ENCODE measurements at places on chromosomes 3 and 15.
A peak's percentile ranks its signal among the peaks of the same experiment; 100 is the strongest.

GRCh38 chr3:76972624-76973296, 67.1 kb upstream of the ROBO2 start:
- no peak for DNase-seq

GRCh38 chr3:55609230-55609827, 122.2 kb upstream of the WNT5A start:
- no peak for DNase-seq

GRCh38 chr3:141049681-141050080, 1.5 kb upstream of the SPSB4 start:
- DNase-seq = no peak

- DNase-seq = no peak
Measured at GRCh38 chr3:121295979-121296378, 249.8 kb downstream of the POLQ start.

DNA sequence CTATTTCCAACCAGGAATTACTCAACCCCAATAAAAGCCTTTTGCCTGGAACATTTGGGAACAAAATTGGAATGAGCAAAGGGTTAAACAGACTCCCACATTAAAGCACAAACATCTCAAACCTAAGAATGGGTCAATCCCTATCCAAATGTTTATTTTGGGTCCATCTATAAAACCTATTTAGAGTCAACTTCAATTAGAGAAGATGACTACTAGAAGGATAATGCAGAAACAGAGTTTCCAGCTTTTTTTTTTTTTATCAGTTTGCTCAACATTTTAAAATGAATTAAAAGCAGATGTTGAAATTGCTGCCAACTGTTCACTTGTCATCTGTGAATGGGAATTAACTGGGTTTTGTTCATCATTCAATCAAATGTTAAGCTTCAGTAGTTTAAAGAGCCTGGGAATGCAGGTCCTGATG, 4.1 kb upstream of the TBC1D23 start:
- no peak for DNase-seq

DNA sequence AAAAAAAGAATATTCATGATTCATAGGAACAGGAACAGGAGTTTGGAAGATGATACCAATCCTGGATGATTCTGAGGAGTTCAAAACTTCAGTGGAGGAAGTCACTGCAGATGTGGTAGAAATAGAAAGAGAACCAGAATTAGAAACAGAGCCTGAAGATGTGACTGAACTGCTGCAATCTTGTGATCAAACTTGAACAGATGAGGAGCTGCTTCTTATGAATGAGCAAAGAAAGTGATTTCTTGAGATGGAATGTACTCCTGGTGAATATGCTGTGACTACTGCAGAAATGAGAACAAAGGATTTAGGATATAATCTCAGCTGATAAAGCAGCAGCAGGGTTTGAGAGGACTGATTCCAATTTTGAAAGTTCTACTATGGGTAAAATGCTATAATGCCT, 72.7 kb downstream of the GSK3B start:
- peak; percentile 61 for DNase-seq

DNA sequence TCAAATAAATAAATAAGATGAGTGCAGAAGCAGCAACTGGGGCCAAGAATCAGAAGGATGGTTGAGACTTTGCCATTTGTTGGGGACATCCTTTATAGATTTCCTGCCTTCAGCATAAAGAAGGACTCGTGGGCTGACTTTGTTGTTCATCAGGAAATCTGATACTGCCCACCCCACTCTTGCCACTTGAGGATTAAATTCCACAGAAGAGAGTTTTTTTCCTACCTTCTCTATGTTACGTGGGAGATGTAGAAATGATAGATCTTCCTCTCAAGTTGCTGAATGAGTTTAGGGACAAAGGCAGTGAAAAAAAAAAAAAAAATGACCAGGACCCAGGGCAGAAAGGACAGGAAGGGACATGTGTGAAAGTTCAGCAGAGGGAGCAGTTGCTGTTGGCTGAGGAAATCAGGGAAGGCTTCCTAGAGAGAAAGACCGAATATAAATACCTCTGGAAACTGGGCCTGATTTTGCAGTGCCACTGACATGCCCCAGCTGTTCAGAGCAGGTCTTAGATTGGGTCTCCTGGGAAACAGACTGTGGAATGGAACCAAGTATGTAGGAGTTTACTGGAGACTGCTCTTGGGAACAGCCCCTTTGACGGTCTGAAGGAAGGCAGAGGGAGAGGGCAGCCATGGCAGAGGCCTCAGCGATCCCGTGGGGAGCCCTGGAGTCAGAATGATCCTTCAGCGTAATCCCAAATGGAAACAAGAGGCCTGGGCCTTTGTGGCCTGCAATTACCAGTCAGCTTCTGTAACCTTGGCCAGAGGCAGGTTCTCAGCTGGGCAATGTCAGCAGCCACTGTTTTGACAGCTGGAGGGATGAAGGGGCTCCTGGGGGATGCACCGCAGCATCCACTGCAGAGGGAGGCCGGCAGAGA, 50.9 kb downstream of the C3orf20 start:
- no peak for DNase-seq

- no peak for DNase-seq
Measured at GRCh38 chr15:34010921-34011320, 28.1 kb downstream of the AVEN start.

DNA sequence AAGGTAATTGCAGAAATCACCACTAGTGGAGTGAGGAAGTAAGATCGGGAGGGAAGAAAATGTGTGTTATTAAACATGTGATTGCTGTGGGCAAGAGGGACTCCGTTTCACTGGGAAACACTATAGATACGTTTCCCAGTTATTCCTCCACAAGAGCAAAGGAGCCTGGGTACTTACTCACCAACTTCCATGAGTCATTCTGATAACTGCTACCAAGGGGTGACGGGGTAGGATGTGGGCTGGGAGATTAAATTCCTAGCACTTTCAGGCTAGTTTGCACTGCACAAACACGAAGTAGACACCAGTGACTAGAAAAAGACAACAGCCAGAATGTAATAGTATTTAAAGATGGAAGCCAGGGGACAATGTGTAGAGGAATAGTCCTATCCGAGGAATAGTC, 812.9 kb upstream of the CFAP20DC start:
- DNase-seq = no peak

- no peak for DNase-seq
Measured at GRCh38 chr15:81026836-81027599, 26.3 kb downstream of the TLNRD1 start.

DNA sequence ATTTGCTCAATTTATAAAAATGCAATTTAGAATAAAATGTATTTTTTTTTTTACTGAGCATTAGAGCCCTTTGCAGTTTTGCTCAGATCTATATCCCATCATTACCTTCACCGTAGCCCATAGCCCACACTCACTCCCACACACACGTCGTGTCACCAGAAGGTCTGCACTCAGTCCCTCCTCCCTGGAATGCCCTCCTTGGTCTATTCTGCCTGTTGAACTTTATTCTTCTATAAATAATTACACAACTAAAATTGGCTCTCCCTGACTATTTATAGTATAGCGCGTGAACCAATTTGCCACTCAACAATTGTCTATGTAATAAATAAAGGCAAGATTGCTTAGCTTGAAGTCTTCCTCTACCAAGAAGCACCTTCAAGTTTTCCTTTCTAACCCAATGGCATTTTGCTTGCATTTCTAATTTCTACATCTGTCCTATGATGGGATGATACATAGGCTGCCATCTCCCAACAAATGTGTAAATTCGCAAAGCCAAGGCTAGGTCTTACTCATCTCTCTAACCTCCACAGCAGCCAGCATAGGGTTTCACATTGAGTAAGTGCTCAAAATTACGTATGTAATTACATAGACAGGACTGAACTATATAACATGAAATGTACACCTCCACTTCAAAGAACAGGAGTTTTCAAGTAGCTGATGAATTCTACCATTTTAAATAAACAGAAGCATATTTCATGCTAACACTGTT, 172.0 kb upstream of the HES1 start:
- DNase-seq = no peak

DNA sequence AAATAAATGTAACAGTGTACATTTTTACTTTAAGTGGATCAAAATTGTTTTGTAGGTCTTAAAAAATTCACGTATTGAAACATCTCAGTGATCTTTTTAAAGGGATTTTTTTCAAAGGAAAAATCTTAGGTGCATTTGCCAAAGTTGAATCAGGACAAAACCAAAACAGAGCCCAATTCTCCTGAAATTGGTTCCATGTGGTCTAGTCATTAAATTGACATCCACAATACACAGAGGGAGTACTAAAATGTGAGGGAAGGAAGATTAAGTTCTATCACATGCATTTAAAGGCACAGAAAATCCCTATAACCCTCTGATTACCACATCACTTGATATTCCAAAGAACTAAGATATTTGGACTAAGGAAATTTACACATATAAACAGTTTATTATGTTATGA, 39.3 kb upstream of the HDC start:
- DNase-seq = no peak

GRCh38 chr3:105174017-105174615, 192.6 kb upstream of the ALCAM start:
- DNase-seq = no peak

- DNase-seq = no peak
Measured at GRCh38 chr3:72042397-72043203, 257.7 kb upstream of the PROK2 start.

DNA sequence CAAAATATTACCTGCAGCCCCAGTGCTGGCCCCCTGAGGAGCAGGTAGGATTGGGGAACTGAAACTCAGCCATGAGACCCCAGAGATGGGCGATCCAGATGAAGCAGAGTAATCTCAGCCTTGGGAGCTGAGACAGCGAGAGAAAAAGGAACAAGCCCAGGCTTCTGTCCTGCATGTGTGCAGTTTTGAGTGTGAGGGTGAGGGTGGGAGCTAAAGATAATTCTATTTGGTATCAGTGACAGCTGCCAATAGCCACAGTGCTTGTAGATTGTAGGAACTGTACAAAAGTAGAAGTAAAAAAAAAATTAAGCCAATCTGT, 5.9 kb downstream of the ATP8B4 start:
- no peak for DNase-seq

GRCh38 chr3:59800481-59800880, 750.7 kb upstream of the CFAP20DC start:
- DNase-seq = no peak

GRCh38 chr15:64071931-64072765, 21.5 kb downstream of the CIAO2A start:
- no peak for DNase-seq

GRCh38 chr15:77018796-77019505, 24.0 kb downstream of the PSTPIP1 start:
- DNase-seq = no peak

GRCh38 chr15:41105348-41106334, 10.4 kb downstream of the INO80 start:
- DNase-seq = no peak

DNA sequence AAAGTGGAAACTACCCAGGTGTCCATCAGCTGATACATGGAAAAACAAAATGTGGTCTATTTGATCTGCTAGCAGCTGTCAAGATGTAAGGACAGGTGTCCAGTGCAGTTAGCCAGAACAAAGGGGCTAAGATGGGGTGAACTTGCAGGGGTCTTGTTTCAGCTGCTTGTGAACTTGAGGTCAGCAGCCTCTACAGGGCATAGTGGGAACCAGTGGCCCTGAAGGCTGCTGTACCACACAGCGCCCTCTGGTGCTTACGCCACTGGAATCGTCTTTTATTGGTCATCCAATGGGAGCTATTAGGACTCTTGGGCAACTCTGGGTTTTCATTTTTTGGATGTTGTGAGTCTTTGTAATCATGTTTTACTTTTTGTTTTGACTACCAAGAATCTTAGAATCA, 62.2 kb upstream of the CTSH start:
- DNase-seq = no peak

- DNase-seq = no peak
Measured at GRCh38 chr3:41106691-41107090, 92.6 kb upstream of the CTNNB1 start.

- peak; percentile 50 for DNase-seq
Measured at GRCh38 chr15:78308422-78309032, 9.1 kb upstream of the SKIC8 start.

- no peak for DNase-seq
Measured at GRCh38 chr15:68778876-68779275, 41.8 kb downstream of the ANP32A start.

DNA sequence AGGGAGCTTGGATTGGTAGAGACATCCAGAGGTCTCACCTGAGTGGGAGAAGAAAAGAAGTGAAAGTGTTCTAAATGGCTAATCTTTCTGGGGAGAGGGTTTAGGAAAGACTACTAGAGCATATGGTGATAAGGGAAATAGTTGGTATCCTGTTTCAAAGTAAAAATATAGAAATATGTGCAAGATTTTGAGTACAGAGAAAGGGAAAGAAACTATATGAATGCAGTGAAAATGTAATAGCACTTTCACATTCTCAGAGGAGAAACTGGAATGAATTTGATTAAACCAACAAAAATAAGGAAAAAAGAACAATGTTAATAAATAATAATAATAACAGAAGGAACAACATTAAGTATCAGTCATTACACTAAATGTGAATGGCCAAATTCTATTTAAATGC, 119.4 kb downstream of the DNAJB8 start:
- no peak for DNase-seq

DNA sequence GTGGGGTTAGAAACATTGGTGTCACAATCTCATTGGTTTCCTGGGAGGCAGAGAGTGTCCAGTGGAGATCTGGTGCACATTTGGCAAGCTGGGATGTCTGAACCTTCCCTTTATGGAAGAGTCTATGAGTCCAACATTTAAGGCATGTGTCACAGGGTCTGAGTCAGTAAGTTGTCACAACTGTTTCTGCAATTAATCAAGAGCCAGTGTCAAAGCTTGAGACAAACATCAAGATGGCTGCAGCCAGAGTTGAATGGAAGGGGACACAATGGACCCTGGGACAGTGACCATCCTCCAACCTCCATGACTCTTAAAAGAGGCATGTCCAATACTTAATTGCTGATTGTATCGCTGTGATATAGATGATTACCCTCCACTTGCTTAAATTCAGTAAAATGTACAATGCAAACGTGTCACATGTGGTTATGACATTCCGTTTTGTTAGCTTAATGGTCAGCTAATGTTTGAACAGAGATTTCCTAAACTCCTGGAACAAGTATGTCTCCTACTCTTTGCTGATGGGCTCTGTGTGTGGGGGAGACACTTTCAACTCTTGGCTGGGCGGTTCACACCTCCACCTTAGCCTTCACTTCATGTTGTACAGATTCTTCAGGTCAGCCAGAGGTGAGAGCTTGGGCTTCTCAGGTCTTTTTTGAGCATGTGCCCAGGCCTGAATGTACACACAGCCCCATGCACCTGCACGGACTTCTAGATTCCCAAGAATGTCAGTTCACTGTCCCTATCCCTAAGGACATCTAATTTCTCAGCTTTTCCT, 79.9 kb upstream of the PRR23E start:
- DNase-seq = no peak

GRCh38 chr3:123951522-123952447, 9.2 kb downstream of the CCDC14 start:
- no peak for DNase-seq

DNA sequence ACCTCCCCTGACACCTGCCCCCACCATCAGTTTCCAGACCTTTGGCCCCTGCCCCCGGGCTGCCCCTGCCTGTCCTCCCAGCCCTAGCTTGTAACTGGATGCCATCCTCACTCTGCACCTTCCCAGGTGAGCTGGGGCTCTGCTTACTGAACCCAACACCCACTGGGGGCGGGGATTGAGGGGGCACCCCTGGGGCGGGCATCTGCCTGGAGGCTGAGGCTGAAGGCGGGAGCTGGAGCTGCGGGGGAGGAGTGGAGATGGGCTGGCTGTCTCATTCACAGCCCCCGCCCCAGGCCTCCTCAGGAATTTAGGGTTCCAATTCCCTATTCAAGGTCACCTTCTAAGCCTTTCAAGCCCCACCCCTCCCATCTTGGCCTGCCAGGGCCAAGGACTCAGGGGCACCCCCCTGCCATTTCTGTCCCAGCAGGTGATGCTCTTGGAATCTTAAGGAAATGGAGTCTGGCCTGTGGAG, 17.7 kb downstream of the PIF1 start:
- no peak for DNase-seq

- no peak for DNase-seq
Measured at GRCh38 chr3:137768361-137769321, 4.5 kb downstream of the SOX14 start.
